ENCODE measurements at places on chromosomes 2 and 18.

DNA sequence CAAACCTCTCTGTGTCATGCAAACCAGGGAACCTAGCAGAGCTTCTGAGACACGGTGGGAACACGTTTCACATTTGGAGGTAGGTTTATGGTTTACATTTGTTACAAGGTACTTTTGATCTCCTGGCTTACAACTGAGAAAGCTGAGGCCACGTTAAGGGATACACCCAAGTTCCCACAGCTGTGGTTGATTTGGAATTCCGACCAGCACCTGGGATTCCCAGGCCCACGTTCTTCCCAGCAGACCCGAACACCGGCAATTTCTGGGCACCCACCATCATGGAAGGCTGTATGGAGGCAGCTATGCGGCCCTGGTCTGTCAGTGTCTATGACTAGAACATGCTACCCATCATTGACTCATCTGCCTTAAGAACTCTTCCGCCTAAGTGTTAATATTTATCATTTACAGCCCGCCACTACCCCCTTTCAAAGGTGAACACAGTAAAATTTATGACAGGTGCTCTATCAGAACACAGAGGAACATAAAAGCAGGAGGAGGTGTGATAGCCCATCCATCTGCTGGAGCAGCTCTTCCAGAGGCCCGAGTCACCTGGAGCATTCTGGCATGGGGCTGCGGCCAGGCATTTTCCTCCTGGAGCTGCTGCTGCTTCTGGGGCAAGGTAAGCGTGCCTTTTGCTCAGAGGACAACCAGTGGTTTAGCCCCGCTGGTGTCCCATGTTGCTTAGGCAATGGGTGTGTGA lies at the start of gene PLB1:
Gene PLB1, plus strand, starts transcription at position 510 of the 700 bp plus-strand sequence. Its CDS starts 55 bp downstream, at position 565.
- DNase-seq, result no peak

DNA sequence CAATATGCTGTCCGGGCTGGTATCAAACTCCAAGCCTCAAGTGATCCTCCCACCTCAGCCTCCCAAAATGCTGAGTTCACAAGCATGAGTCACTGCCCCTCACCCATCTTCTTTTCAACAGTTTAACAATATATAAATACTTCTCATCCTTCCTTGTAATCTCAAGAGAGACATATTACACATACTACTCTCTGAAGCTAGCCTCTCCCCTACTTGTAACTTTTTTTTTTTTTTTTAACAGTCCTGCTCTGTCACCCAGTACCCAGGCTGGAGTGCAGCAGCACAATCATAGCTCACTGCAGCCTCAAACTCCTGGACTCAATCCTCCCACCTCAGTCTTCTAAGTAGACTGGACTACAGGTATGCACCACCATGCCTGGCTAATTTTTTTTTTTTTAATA lies 5.7 kb downstream of the GFPT1 start:
- peak; percentile 29 for DNase-seq

DNA sequence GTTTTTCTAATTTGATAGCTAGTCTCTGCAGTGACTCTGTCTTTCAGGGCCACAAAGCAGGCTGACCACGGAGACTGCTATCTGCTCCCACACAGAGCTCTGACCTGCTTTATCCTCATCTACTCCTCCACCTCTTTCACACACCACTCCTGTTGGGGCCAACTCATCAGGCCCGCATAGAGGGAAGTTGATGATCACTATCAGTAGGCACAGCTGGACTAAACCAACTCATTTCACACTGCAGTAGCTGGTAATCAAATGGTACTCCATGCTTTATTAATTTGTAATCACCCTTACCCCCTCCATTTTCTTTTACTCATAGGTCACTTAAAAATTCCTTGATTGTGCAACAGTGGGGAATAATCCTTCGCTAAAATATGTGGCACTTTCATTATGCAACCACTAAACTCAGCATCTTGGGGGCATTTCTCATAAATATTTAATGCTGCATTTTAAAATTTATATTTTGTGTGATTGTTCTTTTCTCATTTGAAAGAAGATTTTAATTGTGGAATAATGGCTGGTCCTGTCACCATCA lies 249.8 kb upstream of the GCFC2 start:
- DNase-seq, result no peak

DNA sequence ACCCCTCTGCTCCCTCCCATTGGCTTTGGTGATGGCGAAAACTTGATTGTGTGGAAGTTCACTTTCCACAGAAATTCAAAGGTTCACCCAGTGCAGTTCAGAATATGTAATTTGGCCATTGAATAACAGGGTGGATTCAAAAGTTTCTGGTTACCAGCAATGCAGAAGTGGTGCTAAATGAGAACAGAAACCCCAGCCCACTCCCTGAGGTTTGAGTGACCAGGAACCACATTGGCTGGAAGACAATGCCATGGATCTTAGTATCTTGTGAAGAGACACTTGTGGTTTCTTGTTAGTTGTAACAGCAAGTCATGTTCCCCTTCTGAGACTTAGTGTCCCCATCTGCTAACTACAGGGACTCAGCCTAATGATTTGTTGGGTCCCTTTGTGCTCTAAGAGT lies 49.8 kb downstream of the QPCT start:
- no peak for DNase-seq

DNA sequence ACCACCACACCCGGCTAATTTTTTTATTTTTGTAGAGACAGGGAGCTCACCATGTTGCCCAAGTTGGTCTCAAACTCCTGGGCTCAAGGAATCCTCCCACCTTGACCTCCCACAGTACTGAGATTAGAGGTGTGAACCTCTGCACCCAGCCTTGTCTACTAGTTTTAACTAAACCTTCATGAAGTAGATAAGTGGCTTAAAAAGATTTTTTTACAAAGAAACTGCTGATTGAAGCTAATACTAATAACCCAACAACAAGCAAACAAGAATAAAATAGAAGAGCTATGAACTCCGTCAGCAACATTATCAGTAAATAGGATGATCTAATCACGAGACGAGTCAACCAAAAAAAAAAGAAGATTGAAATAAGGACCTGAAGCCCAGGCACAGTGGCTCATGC lies 18.8 kb downstream of the NDUFB3 start:
- no peak for DNase-seq

GRCh38 chr2:2547451-2547850 lies 216.4 kb upstream of the MYT1L start:
- DNase-seq, result no peak

DNA sequence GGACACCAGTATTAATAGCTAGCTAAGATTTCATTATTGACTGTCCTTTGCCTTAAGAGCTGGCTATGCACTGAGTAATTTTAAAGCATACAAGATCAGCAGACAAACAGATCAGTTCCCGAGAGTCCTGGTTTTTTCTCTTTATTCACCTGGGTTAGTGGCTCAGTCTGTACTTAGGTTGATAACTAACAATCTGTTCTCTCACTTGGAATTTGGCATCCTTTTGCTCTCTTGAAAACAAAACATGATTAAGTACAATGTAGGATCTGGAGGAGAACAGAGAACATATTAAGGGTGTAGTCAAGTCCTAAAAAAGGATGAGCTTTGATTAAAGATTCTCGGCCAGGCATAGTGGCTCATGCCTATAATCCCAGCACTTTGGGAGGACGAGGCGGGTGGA lies 16.6 kb downstream of the ARPC2 start:
- DNase-seq, result no peak

- DNase-seq, result peak; percentile 90
Measured at GRCh38 chr2:45024600-45025291, 15.5 kb upstream of the SIX2 start.

DNA sequence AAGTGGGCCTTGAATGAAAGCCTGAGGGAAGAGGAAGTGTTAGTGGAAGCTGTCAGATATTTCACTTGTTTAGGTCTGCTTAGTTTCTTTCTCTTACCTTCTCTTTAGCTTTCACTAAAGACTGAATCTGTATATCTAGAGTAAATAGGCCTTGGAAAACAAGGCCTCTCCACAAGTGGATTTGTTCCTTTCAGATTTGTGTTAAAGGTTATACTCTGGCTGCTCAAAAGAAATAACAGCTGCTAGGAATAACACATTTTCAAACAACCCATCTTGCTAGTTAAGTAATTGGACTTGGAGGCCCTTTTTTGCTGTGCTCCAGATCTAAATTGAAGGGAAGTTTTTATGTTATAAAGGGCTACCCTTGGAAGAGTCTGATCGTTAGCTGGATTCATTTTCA lies 236.3 kb downstream of the KIAA1328 start:
- no peak for DNase-seq

- no peak for DNase-seq
Measured at GRCh38 chr2:38375696-38376345, 1.3 kb downstream of the ATL2 start.

- no peak for DNase-seq
Measured at GRCh38 chr2:214107726-214108125, 303.1 kb upstream of the VWC2L start.

DNA sequence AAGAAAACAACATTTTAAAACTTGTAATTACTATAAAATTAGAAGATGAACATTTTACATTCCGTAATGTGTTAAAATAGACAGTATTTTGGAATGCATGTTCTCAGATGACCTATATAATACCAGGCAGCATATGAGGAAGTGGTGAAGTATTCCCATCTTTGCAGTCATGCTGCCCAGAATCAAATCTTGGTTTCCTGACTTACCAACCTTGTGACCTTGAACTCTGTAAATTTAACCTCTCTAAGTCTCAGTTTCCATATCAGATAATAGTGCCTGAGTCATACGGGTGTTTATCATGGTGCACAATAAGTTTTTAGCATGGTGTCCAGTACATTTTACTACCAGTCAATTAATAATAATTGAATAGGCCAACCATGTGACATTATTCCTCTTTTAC lies 7.3 kb upstream of the GALM start:
- no peak for DNase-seq

DNA sequence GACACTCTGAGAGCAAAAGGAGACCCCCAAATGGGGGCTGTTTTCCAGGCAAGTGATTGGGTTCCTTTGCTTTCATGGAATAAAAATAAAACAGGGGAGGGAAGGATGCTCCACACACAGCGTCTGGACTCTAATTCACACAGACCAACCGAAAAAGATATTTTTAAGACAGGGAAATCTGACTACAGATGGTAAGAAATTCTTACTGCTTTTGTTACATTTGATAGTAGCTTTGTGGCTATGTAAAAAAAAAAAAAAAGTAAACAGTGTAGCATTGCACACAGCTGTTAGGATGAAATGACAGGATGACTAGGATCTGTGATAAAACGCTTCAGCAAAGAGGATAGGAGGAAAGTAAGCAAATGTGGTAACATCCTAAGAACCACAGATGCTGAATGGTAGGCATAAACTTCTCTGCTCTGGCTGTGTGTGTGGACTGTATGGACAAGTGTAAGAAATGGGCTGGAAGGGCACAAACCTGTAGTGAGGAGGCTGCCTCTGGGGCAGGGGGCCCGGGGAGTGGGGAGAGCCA lies 207.6 kb downstream of the ANAPC1 start:
- DNase-seq, result peak; percentile 36

GRCh38 chr2:85800586-85800985 lies 46.8 kb downstream of the ATOH8 start:
- DNase-seq, result no peak

- DNase-seq, result no peak
Measured at GRCh38 chr2:3628800-3629199, 29.2 kb upstream of the ALLC start.

GRCh38 chr2:19435815-19436214 lies 77.4 kb upstream of the OSR1 start:
- DNase-seq, result peak; percentile 48

- peak; percentile 17 for DNase-seq
Measured at GRCh38 chr2:133523406-133523805, 44.9 kb downstream of the NCKAP5 start.

- DNase-seq, result no peak
Measured at GRCh38 chr2:241121008-241121407, 18.9 kb upstream of the MTERF4 start.

DNA sequence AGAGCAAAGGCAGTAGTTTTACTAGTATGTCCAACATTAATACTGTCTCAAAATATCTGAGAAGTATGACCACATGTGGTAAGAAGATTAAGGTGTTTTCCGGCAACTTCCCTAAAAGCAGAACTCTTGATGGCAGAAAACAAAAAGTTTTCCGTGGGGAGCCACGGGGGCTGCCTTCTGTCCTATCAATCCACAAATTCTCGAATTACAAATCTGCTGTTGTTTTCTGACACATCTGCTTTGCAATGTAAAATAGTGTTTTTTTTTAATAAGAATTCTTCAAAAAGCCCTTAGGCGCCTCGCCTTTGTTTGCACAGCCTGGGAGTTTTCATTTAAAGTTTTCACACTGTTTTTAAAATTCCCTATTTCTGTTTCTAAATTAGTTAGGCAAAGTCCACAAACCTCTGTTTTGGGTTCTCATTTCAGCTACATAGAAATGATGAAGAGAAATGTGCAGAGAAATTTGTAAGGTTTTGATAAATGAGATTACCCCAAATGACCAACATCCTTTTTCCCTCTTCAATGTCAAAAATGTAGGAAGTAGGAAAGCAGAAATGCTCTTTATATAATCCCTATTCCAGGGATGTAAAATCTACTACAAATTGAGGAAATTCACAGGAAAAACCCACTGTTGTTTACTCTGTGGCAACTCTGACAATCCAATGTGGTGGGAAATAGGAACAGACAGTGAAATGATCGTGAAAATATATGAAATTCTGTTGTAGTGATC lies 385.8 kb downstream of the ZEB2 start:
- no peak for DNase-seq

DNA sequence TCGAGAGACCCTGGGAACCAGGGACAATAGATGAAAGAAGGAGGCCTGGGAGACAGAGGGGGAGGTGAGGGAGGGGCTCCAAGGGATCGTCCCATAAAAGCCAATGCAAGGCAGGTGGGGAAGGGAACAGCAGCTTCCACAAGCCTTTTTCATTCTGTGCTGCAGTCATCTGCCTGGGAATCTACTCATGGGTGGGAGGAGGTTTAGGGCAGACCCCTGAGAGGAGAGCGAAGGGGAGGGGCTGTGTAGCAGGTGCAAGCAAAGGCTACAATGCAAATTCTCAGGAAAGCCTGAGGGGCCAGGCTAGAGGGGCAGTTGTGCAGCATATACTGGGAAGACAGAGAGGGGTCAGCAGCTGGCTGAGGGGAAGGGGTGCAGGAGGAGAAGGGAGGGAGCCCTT lies 135.4 kb downstream of the SETBP1 start:
- DNase-seq, result no peak

DNA sequence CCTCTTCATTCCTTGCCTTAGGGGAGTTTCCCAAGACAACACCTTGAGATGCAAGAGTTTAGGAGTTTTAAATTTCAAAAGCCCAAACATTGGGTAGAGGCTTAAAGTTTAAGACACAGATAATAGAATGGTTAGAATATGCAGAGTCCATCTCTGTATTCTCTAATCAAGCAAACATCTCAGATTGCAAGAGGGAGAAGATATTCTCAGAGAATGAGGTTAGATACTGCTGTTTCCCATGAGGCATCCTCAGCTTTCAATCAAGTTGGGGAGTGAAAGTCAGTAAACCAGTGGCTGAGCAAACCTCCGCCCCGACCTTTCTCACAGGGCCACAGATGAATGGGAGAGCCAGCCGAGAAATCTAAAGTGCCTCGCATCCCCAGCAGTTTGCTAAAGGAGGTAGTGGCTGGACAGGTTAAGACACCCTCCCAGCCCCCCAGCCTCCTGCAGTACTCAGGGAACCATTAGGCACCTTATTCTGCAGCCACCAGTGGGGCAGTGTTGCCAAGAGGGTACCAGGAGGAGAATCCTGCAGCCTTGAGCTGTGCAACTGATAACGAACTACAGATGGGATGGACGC lies 30.0 kb downstream of the FBXO36 start:
- DNase-seq, result no peak

Data from AG10803 (cell line).